Natural killer cell (primary cell): ENCODE measurements at places on chromosomes 2 and 18. TPM values are rescaled to one million over a fixed set of nuclear protein-coding genes. Genes with fewer than 3 reads are reported as not detected.

- no peaks in the 10 kb centered on the region for H3K27me3 ChIP-seq
- H3K4me3 ChIP-seq, result no peak overlapping the region
- H3K36me3 ChIP-seq, result peaks cover 6% of the 10 kb centered on the region
- DNase-seq, result peak; percentile 59
Observed at GRCh38 chr2:37656512-37657423, 14.7 kb downstream of the CDC42EP3 start.

Gene SPATA3
- not detected for total RNA-seq

DNA sequence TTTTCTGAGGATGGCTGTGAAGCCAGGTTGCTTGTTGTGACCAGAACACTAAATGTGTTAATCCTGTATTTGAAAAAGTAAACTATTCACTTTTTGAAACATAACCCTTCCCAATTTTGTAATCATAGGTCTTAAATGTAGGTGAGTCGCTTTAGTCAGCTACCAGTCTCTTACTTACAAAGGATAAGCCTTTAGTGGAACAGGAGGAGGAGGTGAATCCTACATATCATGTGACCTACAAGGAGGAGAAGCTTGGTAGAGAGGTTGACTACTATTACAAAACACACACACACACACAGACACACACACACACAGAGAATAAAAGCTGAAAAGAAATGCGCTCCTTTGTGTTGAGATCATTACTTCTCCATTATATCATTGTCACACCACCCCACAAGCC, 59.9 kb upstream of the SPAG16 start:
- DNase-seq, result no peak
- no peaks in the 10 kb centered on the region for H3K27me3 ChIP-seq
- H3K27ac ChIP-seq, result no peak overlapping the region
- H3K36me3 ChIP-seq, result no peaks in the 10 kb centered on the region
- H3K4me3 ChIP-seq, result no peak overlapping the region
- no peaks in the 10 kb centered on the region for H3K4me1 ChIP-seq

DNA sequence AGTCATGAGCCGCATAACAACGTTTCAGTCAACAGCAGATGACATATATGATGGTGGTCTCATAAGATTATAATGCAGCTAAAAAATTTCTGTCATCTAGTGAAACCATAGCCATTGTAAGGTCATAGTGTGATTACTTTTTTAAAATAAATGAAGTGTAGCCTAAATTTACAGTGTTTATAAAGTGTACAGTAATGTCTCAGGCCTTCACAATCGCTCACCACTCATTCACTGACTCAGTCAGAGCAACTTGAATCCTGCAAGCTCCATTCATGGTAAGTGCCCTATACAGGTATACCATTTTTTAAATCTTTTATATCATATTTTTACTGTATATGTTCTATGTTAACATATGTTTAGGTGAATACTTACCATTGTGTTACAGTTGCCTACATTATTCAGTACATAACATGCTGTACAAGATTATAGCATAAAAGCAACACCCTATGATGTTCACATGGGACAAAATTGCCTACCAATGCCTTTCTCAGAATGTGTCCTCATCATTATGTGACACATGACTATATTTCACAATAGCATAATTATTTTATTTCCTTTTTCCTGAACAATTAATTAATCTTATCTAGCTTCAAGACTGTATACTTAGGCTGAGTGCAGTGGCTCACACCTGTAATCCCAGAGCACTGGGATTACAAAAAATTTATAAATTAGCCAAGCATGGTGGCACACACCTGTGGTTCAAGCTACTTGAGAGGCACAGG, 1115.9 kb upstream of the ZEB2 start:
- H3K4me3 ChIP-seq, result no peak overlapping the region
- no peak overlapping the region for H3K27ac ChIP-seq
- DNase-seq, result no peak
- H3K4me1 ChIP-seq, result no peaks in the 10 kb centered on the region
- no peaks in the 10 kb centered on the region for H3K27me3 ChIP-seq

Gene MSTN
- total RNA-seq, result not detected

Gene ERFE
- total RNA-seq, result 0.33 TPM

DNA sequence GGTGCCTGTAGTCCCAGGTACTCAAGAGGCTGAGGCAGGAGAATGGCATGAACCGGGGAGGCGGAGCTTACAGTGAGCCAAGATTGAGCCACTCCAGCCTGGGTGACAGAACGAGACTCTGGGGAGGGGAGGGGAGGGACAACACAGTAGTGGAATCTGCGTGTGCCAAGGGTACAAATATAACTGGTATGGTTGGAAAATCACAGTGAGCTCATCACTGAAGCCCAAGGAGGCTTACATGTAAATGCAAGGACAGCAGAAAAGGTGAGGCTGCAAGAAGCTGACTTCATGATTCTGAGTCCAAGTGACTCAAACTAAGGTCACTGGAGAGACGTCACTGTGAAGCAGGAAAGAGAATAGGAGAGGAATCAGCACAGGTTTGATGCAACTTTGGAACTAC, 9.2 kb downstream of the SEPTIN10 start:
- H3K36me3 ChIP-seq, result no peaks in the 10 kb centered on the region
- no peak overlapping the region for H3K4me3 ChIP-seq
- H3K27ac ChIP-seq, result no peak overlapping the region
- H3K27me3 ChIP-seq, result peaks cover 17% of the 10 kb centered on the region

GRCh38 chr2:121044412-121044811, 240.6 kb downstream of the TFCP2L1 start:
- H3K4me3 ChIP-seq, result no peak overlapping the region
- H3K36me3 ChIP-seq, result no peaks in the 10 kb centered on the region
- DNase-seq, result no peak
- H3K4me1 ChIP-seq, result no peaks in the 10 kb centered on the region
- H3K27me3 ChIP-seq, result no peaks in the 10 kb centered on the region
- no peak overlapping the region for H3K27ac ChIP-seq

DNA sequence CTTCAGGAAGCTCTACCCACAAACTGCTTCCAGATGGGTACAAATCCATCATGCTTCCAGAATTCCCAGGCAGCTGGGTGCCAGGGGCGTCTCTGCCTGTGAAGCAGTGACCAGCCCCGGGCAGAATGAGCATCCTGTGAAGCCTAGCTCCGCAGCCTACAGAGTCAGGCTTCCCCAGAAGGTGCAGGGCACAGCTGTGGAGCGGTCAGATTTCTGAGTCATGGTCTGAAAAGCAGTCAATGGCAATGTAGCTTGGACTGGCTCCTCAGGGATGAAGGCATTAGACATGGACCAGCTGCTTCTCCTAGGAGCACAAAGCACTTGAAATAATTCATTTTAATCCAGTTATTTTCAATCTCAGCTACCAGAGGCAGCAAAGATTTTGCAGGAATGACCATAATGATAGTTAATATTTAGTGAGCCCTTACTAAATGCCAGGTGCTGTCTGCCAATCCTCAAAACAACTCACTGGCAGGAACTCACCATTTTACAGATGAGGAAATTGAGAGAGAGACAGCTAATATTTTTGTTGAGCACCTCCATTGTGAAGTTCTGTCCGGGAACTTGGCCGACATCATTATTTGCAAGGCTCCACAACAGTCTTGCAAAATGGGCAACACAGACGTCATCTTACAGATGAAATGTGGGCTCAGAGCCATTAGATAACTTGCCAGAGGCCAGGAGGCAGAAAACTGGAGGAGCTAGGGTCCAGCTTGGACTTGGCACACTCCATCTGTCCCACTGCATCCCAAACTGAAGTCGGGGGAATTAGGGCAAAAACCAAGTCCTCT, 31.7 kb downstream of the ACMSD start:
- no peaks in the 10 kb centered on the region for H3K36me3 ChIP-seq
- no peak for DNase-seq
- no peak overlapping the region for H3K4me3 ChIP-seq

GRCh38 chr2:10285556-10286198, 17.0 kb upstream of the HPCAL1 start:
- no peaks in the 10 kb centered on the region for H3K36me3 ChIP-seq
- no peaks in the 10 kb centered on the region for H3K27me3 ChIP-seq
- H3K4me1 ChIP-seq, result peaks cover 40% of the 10 kb centered on the region
- no peak overlapping the region for H3K4me3 ChIP-seq

DNA sequence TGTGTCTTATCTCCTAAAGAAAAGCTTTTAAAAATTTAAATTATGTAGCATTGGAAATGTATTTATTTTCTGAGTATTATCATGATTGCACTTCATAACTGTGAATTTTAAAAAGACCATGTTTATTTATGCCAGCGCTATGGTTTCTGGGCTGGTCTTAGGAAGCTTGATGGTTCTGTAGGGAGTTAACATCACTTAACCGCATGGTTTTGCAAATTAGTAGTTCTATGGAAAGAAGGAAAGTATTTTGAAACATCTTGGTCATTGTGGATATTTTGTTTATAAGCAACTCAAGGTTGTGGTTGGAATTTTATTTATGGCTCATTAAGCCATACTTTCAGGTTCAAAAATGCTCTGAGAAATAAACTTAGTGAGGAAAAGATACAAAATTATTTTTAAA, 549.4 kb downstream of the STK39 start:
- H3K4me3 ChIP-seq, result no peak overlapping the region
- H3K36me3 ChIP-seq, result no peaks in the 10 kb centered on the region

DNA sequence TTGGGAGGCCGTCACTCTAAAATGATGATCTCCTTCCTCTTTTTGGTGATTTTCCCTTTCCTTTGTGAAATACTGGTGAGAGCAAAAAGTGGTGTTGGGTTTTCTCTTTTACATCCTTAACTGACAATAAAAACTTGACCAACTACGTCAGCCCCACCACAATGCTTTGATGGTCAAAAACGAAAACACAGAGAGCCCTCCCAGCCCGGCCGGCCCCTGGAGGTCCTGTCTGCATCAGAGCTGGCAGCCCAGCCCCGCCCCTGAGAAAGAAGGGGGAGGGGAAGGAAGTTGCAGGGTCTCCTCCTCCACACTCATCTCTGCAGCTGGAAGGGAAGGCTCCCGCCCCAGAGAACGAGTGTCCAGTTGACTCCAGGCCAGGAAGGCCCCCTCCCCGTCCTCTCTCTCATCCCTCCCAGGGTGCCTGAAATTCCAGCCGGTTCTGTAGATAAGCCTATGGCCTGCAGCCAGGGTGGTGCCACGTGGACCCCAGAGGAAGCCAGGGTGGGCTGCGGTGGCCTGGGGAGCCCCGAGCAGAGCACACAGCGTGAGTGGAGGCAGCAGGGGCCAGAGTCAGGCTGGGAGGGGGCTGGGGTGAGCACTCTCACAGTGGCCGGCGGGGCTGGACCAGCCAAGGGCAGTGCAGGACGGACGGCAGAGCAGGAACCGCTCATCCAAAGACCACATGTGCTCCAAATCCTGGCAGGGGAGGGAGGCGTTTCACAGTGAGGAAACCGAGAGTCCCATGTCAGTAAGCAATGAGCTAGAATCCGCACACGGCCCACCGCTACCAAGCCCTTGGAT, 19.8 kb downstream of the BIN1 start:
- H3K27me3 ChIP-seq, result no peaks in the 10 kb centered on the region
- no peaks in the 10 kb centered on the region for H3K36me3 ChIP-seq
- peaks cover 67% of the 10 kb centered on the region for H3K4me1 ChIP-seq

DNA sequence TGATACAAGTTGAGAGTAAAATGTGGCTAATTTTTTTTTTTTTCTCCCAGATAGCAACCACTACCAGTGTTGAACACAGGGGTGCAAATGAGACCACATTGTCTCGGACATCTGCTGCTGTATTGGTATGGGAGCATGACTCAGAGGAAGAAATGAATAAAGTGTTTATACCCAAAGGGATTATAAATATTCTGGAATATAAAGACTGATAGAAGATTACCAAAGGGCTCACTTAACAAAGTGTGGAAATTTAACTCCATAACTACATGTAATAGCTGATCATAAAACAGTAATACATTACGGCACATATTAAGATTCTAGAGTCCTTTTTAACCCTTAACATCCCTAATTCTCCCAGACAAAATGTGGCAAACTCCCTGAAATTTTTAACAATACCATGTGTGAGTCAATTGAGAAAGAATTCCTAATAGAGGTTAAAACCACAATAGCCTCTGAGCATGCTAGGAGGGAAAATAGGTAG, 1023.0 kb upstream of the ACVR2A start:
- H3K36me3 ChIP-seq, result no peaks in the 10 kb centered on the region
- H3K4me3 ChIP-seq, result no peak overlapping the region
- no peak for DNase-seq
- no peaks in the 10 kb centered on the region for H3K4me1 ChIP-seq

GRCh38 chr2:56380861-56381260, 197.1 kb downstream of the CCDC85A start:
- no peak for DNase-seq
- H3K4me1 ChIP-seq, result no peaks in the 10 kb centered on the region
- no peak overlapping the region for H3K4me3 ChIP-seq
- no peaks in the 10 kb centered on the region for H3K36me3 ChIP-seq
- H3K27me3 ChIP-seq, result no peaks in the 10 kb centered on the region

DNA sequence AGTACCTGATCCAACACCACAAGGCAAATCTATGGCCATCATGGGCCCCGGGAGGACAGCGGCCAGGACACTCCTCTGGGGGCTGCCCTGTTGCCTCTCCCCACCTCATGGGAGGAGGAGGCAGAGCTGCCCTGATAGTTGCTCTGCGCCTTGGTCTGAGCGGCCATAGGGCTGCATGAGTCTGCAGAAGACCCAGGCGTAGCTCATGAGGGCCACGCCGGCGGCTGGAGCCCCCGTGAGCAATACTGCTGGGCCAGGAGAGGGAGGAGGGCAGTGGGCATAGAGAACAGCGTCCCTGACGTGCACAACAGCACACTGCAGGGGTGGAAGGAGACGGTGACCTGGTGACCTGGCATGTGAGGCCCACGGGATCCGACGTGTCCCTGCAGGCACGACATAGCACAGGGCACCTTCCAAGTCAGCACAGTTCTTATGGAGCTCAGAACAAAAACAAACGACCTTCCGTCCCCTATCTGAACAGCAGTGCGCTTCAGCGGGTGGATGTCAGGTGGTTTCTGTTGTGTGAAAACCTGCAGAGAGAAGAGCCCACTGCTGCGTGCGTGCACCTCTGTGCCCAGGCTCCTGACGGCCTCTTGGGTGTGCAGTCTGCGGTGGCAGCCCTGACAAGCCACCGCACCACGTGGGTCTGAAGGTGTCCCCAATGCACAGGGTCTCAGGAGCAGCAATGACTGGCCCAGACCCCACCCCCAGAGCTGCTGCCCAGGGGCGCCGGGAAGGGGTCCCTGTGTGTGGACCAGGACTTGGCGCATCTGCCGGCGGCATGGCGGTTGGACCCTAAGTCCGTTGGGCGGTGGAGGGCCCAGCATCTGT, 13.0 kb downstream of the STK25 start:
- no peak overlapping the region for H3K27ac ChIP-seq
- H3K36me3 ChIP-seq, result peaks cover 37% of the 10 kb centered on the region
- H3K27me3 ChIP-seq, result no peaks in the 10 kb centered on the region
- H3K4me3 ChIP-seq, result no peak overlapping the region
- no peaks in the 10 kb centered on the region for H3K4me1 ChIP-seq

Gene UGT1A8
- not detected for total RNA-seq

GRCh38 chr18:5142131-5142530, 54.9 kb downstream of the AKAIN1 start:
- H3K4me1 ChIP-seq, result no peaks in the 10 kb centered on the region
- H3K27me3 ChIP-seq, result no peaks in the 10 kb centered on the region
- no peak for DNase-seq
- no peaks in the 10 kb centered on the region for H3K36me3 ChIP-seq
- H3K27ac ChIP-seq, result no peak overlapping the region

Gene TLK1
- total RNA-seq, result 91.2 TPM

DNA sequence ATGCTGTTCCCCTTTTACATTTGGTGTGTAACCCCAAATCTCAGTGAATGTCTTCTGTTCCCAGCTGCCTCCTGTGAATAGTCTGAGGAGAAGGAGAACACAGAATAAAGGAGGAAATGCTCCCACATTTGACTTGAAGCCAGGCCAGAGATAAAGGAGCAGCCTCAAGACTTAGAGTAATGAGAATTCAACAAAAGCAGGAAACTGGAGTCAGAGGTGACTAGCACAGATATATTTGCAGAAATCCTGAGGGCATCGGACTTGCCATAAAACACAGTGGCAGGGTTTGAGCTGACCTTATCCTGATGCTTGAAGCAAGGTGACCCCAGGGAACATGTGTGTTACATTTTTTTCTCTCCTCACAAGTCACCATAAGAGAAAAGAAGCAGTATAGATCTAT, 291.4 kb upstream of the RND3 start:
- H3K27me3 ChIP-seq, result no peaks in the 10 kb centered on the region
- no peak overlapping the region for H3K27ac ChIP-seq
- H3K4me1 ChIP-seq, result no peaks in the 10 kb centered on the region
- no peak overlapping the region for H3K4me3 ChIP-seq
